ENCODE measurements at places on chromosomes 12 and 14.

- DNase-seq, result no peak
These were observed 2.7 kb upstream of the TSPAN31 start for GRCh38 chr12:57741844-57742738.

- DNase-seq, result no peak
These were observed at the start of gene HHIPL1 for GRCh38 chr14:99644723-99645544. Gene HHIPL1, plus strand, starts transcription at chr14:99645129. Its CDS starts 79 bp downstream, at chr14:99645208.

DNA sequence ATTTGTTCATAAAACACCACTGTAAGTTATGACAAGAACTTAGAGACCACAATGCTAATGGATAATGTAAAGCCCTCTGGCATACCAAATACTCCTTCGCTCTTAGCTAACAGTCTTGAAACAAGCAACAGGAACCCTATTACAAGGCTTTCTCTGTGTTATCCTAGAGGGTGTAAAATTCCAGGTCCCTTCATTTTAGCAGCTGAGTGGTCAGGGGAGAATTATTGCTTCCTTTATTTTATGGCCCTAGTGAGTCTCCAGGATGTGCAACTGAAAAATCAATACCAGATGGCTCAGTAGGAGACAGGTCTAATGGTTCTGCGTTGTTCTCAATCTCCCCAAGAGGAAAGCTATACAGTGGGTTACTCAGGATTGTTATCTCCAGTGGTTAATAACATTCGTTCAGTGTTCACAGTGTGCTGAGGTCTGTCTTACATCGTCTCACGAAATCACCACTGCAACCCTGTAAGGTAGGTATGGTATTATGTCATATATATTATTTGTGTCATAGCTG is 172.7 kb upstream of the CNOT2 start:
- no peak for DNase-seq

DNA sequence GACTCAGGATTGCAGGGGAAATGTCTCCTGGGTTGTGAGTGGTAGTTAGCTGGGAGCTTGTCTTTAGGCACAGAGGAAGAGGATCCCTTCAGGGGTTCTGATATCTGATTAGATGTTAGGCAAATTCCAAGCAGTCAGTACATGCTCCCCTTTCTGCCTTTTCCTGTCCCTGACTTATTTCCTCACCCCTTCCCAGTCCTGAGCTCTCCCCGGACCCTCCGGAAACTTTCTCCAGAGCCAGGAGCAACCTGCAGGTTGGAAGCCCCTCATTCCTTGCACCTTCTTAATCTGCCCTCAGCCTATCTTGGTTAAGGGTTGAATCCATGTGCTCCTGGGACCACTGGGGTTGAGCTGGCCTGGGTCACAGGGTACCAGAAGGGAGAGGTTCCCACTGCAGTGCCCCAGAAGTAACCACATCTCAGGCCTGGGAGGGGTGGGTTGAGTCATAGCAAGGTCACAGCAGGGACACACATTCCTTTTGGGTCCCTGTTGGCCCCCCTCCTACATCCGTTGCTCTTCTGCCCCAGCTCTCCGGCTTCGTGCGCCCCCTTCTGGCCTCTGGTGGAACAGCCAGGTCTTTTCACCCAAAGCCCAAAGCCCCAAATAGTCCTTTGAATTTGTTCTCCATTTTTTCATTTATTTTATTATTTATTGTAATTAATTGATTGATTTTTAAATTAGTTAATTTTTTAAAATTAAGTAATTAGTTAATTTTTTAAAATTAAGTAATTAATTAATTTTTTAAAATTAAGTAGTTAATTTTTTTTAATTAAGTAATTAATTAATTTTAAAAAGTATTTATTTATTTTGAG is 1.8 kb downstream of the IGFBP6 start:
- DNase-seq, result peak; percentile 99

- no peak for DNase-seq
These were observed 52.1 kb upstream of the CORO1C start for GRCh38 chr12:108783446-108783845.

DNA sequence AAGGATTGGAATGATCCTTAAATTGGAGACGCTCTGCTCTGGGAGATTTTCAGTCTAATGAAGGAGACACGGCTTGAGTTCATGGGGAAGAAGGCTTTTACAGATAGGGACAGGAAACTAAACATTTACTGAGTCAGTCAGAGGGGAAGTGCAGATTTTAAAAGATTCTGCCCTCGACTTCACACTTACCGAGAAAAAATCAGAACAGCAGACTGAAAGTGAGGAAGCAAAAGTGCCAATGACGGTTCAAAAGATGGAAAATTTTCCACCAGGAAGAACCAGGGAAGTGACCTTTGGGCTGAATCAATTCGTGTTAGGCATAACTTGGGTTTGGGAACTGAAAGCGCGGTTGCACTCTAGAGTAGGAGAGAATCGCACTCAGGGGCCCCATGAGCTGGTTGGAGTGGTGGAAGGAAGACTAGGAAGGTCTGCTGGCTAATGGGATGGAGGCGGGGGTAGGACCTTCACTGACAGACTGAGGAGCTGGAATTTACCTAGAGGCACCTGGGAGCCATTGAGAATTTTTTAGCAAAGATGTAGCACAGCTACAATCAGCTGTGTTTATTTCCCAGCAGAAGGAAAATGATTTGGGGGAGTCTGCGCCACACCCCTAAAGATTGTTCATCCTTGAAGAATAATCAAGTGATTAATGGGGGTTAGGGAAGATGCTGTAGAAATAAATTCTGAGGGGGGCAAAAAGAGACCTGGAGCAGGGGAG is 1.2 kb downstream of the KCNK13 start:
- no peak for DNase-seq

All from RKO (cell line).